ENCODE measurements at places on chromosomes 13 and 19. TPM values are rescaled to one million over a fixed set of nuclear protein-coding genes. Genes with fewer than 3 reads are reported as not detected.

Gene C1QTNF9B
- not detected for total RNA-seq

Gene CYP4F2
- not detected for total RNA-seq

Gene NCAN
- total RNA-seq = not detected

Gene TMEM272
- not detected for total RNA-seq

Gene ATP8B3
- 2.2 TPM for total RNA-seq

Gene SPRED3
- 11.0 TPM for total RNA-seq

Data from thoracic aorta endothelial cell (primary cell).